ENCODE measurements at places on chromosomes 5 and 9.

GRCh38 chr5:116887104-116887503 is 312.5 kb upstream of the SEMA6A start:
- DNase-seq: no peak

- no peak for DNase-seq
These were observed 69.4 kb downstream of the C9orf50 start for GRCh38 chr9:129551393-129551973.

DNA sequence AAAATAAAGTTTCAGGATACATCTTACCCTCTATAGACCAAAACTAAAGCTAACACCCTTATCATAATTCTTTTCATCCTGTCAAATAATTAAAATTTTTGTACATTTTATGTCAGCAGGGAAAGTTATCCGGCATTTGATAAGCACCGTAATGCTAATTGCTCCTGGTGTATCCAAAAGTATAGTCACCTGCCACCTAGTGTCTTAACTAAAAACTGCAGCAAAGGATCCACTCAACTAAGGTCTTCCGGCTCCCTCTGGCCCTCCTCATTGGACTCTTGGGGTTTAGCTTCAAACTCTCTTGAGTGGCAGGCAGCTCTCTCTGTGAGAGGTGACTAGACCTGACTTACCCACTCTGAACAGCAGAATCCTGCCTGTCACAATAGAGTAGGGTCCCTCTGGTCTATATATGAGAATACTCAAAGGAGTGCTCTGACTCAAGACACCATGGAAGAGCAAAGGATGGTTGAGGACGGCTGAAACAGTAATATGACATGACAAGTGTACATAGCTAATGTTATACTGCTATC is 60.4 kb upstream of the CAST start:
- DNase-seq: no peak

DNA sequence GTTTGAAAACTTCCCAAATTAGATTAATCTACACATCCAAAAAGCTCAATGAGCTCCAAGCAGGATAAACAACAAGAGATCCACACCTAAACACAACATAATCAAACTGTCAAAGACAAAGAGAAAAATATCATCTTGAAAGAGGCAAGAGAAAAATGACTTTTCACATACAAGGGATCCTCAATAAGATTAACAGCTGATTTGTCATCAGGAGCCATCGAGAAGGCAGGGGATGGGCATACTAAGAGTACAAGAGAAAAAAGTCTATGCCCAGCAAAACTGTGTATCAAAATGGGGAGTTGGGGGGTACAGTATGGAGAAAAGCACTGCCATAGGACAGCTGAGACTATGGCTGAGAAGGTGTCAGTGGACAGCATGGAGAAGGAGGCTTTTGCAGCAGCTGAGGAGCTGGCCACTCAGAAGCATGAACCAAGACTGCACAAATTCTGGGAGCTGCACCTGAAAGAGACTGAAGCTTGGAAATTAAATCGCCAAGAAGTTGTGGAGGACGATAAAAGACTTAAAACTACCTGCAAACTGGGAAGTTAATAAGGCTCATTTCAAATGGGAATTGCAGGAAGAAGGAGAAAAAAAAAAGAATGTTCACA is 20.9 kb downstream of the DNAJB5 start:
- DNase-seq: no peak

DNA sequence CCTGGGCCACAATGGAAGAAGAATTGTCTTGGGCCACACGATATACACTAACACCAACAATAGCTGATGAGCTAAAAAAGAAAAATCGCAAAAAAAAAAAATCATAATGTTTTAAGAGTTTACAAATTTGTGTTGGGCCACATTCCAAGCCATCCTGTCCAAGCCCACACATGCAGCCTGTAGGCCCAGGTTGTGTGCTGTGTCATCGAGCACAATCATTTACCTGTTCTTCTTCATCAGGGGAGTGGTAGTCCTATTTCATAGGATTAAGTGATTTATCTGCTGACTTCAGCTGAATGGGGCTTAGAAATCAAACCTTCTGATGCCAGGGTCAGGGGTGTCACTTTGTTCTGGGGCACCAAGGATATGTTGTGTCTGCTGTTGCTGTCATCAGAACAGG is 44.6 kb upstream of the ELL2 start:
- no peak for DNase-seq

DNA sequence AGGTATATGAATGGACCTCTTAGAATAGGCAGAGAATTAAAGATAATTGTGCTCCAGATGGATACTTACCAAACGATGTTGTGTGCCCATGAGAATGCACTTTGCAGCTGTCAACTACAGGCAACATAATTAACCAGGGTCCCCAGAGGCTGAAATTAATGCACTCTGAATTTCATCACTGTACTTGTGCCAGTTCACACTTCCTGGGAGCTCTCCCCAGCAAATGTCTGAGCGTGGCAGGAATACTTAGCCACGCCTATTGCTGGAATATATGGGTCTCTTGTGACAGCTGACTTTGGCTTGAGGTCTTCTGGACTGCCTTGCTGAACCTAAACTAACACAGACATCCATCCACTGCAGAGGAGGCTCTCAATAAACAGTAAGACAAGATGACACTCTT is 11.9 kb upstream of the C1QTNF2 start:
- no peak for DNase-seq

GRCh38 chr9:93187047-93187446 is 3.1 kb downstream of the WNK2 start:
- no peak for DNase-seq

DNA sequence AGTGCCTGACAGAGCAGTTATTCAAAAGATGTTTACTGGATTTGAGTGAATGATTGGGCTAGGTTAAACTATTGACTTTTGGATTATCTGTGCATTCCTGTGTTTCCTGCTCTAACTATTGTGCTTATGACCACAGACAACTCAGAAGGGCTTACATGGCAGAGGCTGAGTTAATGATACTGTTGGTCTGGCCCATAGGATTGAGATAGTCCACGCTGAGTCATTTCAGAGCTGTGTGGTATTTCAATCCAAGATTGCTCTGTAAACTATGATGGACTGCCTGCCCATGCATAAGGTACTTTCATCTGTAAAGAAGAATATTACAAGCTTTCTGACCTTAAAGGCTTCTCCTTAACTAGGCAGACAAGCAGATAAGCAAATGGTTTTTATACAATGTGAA is 49.1 kb upstream of the SLIT3 start:
- no peak for DNase-seq

GRCh38 chr5:148573374-148573773 is 81.0 kb downstream of the HTR4 start:
- DNase-seq: no peak

GRCh38 chr9:89799766-89800165 is 195.0 kb downstream of the GADD45G start:
- DNase-seq: no peak

DNA sequence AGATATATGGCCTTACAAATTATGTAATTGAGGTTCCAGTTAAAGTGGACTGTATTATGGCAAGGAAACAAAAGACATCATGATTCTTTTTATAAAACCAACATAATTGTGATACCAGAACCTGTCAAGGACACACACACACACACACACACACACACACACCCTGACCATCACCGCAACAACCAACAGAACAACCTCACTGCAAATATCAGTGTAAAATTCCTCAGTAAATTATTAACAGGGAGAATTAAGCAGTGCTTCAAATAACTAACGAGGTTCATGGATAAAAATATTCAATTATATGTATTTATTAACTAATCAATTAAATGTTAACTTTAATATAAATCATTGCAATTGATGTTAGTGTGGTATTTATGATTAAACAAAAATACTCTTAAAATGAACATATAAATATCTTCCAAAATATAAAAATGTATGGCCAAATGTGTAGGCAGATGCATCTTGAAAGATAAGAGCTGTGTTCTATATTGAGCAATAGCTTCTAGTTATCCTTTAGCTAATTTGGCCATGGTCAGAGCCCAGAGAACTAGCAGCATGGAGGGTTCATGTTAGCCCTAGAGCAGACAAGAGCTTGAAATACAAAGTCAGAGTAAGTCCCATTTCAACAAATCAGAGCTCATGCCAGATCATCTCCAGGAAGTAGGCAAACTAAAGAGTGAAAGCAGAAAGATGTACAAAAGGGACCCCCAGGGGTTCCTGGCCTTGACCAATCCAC is 280.5 kb upstream of the ADAMTS16 start:
- no peak for DNase-seq

- DNase-seq: no peak
These were observed 32.0 kb downstream of the SPRY4 start for GRCh38 chr5:142292808-142293207.

GRCh38 chr9:135096408-135096895 is 9.0 kb downstream of the OLFM1 start:
- DNase-seq: no peak

DNA sequence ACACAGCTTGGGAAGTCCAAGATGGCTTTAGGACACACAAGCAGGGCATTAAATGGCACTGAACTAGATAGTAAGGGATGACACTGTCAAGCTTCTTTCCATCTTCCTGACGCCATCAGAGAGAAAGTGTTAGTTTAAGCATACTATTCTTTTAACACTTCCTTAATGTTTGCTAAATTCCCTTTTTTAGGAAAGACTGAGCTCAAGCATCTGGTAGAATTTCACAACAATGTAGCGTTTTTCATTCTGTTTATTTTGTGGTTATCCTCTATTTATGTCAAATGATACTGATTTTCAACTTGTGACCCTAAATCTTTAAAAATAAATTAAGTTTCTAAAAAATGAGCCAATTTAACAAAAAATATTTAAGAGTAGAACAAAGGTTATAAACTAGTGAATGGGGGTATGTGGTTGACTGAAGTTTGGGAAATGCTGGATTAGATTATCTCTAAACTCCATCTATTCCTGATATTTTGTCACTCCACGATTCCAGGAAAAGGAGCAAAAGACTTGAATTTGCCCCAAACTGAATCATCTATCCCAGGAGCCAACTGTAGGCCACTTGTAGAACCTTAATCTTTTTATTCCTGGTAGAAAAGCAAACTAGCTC is 147.4 kb upstream of the KLF9 start:
- no peak for DNase-seq

DNA sequence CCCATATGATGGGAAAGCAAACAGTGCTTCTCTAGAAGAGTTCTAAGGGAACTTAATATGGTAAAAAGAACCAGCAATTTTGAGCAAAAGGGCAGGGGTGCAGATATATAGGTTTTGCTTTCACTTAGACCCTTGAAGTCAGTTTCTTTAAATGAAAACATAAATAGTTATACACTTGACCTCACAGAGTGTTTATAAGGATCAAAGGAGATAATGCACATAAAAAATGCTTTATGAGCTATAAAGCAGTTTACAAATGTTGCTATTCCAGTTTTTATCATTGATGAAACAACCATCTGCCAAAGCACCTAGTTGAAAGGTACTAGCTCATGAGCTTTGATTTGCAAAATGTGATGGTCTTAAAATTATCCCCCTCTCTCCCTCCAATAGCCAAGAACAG is 45.7 kb downstream of the ITGA2 start:
- no peak for DNase-seq

GRCh38 chr5:150278046-150278730 is 11.4 kb downstream of the CAMK2A start:
- DNase-seq: no peak

GRCh38 chr5:1187950-1188334 is 13.5 kb upstream of the SLC6A19 start:
- no peak for DNase-seq

- DNase-seq: no peak
These were observed 21.7 kb downstream of the FAT2 start for GRCh38 chr5:151569132-151570046.

GRCh38 chr5:31983851-31984250 is 190.3 kb downstream of the GOLPH3 start:
- no peak for DNase-seq

- DNase-seq: no peak
These were observed 23.8 kb downstream of the PHAX start for GRCh38 chr5:126624534-126624933.

GRCh38 chr5:100903039-100903887 is at the start of gene ST8SIA4:
TSS of gene ST8SIA4 (minus strand) at chr5:100903282. CDS start at chr5:100902955, 327 bp downstream.
- peak; percentile 81 for DNase-seq

DNA sequence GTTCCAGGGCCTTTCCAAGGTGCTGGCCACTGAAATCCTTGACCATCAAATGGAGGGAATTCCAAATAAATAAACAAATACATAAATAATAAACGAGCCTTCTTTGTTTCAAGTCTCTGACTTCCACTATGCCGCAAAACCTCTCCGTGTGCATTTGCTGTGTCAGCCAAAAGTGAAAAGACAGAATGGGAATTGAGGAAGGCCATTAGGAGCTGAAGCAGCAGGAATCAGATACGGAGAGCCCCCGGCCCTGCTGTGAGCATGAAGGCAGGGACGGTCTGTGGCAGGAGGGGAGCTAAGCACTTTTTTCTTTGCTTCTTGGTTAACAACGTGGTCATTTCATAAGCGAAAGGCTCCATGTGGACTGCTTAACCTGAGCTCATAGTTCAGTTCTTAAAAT is 26.1 kb downstream of the PLPPR1 start:
- no peak for DNase-seq

GRCh38 chr9:80794197-80794596 is 895.1 kb downstream of the TLE1 start:
- no peak for DNase-seq

DNA sequence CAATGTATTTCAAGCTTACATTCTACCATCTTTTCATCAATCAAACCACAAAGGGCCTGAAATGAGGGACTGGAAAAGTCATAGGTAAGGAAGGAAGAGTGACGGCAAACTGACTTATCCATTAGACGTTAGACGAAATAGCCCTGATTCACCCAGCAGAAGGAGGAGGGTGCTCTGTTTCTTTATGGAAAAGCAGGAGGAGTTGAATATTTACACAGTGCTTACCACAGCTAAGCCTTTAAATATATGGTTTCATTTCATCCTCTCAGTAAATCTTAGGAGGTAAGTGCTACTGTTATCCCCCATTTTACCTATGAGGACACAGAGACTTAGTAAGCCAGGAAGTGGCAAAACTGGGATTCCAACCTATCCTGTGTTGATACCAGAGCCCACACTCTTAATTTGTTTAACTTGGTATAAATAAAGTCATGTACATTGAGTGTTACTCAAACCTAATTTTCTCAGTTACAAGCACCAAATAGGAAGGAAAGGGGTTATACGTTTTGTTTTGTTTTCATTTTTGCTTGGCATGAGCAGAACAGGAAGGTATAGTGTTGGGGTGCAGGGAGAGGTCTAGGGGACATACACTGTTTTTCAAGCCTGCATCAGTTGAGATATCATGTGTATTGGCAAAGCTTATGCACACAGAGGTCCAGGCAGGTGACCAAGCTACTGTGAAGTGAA is 98.1 kb upstream of the IFNK start:
- DNase-seq: no peak

DNA sequence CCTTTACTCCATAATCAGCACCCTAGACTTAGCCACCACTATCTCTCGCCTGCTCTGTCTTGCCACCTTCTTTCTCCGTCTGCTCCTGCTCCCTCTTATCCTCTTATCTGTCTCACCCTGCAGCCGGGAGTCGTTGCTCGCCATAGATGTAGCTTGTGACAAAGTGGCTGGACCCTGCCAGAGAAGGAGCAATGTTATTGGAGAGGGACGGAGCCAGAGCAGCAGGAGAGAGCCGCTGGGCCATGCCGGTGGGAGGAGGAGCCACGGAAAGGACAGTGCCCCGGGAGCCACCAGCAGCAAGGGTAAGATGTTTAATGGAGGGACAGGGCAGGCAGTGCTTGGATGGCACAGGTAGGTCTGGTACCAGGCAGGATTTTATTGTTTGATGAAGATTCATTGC is 137.3 kb downstream of the SEC61B start:
- DNase-seq: no peak

GRCh38 chr9:34581318-34581717 is 8.2 kb downstream of the CNTFR start:
- DNase-seq: no peak

GRCh38 chr9:131420980-131421624 is 27.2 kb downstream of the PRRC2B start:
- DNase-seq: no peak
